Stimulated activated CD4-positive, alpha-beta T cell treated with anti-CD3 and anti-CD28 coated beads, Interleukin-15, amount 100 ng/mL, for 48 hours (primary cell): ENCODE measurements at places on chromosomes 7 and 10.
A peak's percentile ranks its signal among the peaks of the same experiment; 100 is the strongest.

GRCh38 chr7:18356191-18356645 is 139.3 kb upstream of the HDAC9 start:
- no peak for DNase-seq

DNA sequence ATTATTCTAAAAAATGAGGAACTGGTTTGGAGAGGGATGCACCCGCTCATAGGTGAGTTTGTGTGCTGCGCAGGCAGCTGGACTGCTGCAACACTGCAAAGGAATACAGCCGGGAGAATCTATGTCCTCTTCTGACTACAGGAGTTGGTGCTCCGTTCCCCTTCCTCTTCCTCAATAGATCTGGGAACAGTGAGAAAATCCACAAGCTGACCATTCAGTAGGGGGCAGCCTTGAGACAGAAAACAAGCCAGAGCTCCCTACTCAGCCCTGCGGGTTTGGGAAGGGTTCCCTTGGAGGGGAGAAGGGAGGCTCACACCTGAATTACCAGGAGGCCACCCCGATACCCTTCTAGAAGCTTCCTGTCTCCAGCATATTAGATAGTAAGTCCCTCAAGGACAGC is 87.3 kb upstream of the FOXI2 start:
- no peak for DNase-seq

- no peak for DNase-seq
Observed at GRCh38 chr10:61758433-61758832, 95.7 kb downstream of the CABCOCO1 start.

DNA sequence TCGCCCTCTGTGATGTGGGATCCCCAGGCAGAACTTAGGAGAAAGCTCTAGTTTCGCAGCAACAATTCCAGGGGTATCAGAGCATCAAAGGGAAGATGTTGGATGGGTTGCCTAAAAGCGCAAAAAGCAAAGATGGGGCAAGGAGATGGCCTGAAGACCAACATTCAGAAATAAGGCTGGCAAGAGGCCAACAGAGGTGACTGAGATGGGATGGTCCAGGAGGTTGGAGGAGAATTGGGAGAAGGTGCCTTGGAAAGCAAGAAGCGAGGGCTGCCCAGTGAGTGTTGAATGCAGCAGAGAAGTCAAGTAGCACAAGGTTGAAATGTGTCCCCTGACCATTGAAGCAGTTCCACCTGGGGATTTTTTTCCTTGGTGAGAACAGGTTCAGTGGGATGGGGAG is 38.4 kb upstream of the TMEM273 start:
- no peak for DNase-seq

- peak; percentile 38 for DNase-seq
Observed at GRCh38 chr10:71964743-71965515, 734 bp downstream of the CHST3 start.

GRCh38 chr10:92239600-92240288 is 51.1 kb downstream of the CPEB3 start:
- DNase-seq: no peak

DNA sequence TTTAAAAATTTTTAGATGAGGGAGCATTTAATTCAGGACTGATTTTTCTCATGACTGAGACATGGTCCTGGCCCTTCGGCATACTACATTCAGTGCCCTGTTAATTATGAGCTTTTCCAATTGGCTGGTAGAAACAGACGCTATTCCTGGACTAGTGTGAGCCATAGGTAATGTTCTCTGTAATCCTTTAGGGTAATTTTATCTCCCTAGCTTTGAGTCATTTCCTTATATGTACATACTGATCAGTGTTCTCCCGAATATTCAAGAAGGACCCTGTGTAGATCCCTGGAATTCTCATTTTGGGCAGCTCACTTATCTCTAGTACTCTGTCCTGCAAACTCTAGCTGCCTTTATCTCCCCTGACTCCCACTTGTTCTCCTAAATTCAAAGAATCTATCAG is 92.6 kb upstream of the NPY start:
- DNase-seq: no peak

DNA sequence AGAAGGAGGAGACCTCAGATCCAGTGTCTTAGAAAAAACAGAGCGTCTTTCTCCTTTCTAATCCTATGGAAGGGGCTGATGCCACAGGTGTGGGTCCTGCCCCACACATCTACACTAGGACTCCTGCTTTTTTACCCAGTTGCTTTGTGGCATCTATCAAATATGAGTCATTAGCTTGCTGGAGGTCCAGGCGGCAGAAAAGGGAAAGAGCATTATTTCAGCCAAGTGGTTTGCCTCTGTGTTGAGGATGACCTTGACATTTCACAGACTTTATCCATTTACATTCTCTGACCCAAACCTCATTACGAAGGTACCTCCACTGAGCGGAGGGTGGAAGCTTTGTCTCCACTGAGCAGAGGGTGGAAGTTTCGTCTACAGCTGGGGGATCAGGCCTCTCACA is 308.4 kb upstream of the KLF6 start:
- DNase-seq: no peak

GRCh38 chr7:22872096-22872807 is 49.6 kb upstream of the TOMM7 start:
- DNase-seq: no peak

GRCh38 chr10:18254086-18254485 is 113.9 kb downstream of the CACNB2 start:
- DNase-seq: no peak

- DNase-seq: no peak
Observed at GRCh38 chr7:47724335-47724982, 142.5 kb upstream of the TNS3 start.

DNA sequence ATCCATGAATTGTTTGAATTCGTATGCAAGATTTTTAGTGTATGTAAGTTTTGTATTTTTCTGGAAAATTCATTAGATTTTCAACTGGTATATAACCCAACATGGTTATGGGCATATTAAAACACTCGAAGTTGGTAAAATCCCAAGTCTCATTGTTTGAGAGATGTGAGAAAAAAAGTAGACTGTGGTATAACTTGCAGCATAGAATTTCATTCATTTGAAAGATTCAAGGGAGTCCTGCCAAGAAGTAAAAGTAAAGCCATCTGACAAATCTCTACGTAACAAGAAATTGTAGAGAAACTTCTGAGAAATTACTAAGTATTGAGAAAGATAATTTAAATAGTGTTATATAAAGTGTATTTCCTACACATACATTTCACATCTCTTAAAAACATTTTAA is 40.2 kb downstream of the SEMA3E start:
- DNase-seq: no peak

- DNase-seq: no peak
Observed at GRCh38 chr7:45610019-45610418, 35.9 kb downstream of the ADCY1 start.

DNA sequence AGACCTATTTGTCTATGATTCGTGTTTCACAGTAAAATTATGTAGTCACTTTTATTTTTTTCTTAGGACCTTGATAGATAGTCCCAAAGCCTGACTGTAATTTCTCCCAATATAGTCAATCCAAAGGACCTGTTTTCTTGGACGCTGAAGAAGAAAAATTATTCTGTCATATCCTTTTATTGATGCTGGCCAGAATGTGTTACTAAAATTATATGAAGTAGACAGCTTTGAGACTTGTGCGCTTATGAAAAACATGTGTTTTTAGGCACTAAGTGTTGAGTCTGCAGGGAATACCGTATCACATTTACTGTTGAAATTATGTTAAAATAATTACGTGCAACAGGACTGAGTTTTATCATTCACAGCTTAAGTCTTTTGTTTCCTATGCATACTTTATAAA is 17.9 kb downstream of the TES start:
- no peak for DNase-seq

GRCh38 chr7:150851492-150852370 is 586 bp upstream of the AOC1 start:
- no peak for DNase-seq

DNA sequence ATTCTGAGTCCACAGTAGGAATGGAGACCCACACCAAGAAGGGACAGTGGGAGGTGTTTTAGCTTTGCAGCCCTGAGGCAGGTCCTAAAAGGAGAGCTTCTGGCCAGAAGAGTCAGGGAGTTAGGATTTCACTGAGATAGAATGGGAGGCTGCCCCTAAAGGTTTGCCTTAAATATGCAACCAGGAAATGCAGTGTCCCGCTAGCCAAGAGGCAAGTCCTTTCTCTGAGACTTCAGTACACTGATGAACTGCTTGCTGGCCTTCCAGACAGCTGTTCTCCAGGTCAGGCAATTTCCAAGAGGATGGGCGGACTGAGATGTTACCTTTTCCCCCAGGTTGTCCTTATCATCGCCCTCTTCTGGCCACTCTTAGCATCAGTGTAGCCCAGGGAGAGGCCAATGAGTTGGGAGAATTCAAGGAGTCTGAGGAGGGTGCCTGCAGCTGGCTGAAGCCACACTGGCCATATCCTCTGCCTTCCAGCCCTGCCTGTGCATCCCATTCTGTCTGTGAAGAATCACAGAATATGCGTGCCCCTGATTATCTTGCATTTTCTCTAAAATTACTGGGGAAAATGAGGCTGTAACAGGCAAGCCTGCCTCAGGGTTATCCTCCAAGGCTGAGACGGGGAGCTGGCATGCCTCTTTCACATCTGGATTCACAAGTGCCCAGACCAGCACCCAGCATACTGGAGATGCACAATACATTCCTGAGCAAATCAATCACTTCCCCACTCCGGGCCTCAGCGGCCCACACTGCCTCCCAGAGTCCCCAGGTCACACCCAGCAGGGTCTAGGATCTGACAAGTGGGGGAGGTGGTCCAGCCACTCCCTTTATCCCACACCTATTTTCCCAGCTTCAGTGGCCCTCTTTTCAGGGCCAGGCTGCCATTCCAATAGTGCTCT is 2.4 kb downstream of the TLL2 start:
- DNase-seq: peak; percentile 13

GRCh38 chr10:24569330-24569796 is 154.3 kb downstream of the ARHGAP21 start:
- DNase-seq: no peak
